ENCODE measurements at places on chromosomes 7 and 10.
A peak's percentile ranks its signal among the peaks of the same experiment; 100 is the strongest.

DNA sequence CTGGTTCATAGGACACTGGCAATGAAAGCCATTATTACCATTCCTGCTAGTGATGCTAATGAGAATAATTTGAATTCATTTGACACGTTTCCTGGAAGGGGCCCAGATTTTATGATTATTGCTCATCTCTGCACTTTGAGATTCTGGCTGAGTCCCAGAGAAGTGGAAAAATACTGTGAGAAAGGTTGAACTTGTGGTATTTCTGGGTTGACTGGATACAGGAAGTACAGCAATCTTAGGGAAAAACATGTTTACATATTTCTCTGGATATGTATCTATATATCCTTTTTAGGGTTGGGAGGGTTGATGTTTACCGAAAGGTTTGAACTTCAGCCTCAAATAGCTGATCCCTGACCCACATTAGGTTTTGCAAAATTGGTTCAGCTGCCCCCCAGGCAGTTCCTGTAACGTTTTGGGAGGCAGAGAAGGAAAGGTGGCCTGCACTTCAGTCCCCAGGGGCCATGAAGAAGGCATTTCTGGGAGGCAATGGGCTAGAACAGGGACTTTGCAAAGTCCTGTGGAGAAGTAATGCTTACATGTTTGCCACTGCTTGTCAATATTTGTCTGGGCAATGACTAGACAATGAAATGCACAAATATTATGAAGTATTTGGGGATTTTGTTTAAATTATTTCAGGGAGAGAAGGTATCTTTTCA is 253.7 kb upstream of the PITRM1 start:
- no peak for DNase-seq

DNA sequence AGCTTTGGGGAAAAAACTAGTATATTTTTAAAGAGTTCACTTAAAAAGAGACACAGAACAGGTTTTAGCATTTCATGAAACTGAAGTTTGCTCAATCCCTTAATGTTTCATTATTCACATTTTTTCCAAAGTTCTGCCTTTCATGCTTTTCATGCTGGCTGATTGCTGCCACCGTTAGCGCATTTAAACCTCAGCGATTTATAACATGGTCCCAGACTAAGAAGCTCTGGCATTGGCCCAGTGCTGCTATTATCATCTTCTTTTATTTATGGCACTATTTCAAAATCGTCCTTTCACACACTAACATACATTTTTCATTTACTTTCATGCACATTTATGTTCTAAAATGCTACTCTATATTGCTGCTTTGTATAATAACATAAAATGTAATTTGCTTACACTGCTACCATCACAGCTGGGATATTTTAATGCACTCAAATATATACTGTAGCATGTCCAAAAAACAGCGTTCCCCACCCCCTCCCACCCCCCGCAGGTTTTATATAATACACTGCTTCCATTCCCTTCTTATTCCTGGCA is 141.9 kb downstream of the MPP7 start:
- no peak for DNase-seq

DNA sequence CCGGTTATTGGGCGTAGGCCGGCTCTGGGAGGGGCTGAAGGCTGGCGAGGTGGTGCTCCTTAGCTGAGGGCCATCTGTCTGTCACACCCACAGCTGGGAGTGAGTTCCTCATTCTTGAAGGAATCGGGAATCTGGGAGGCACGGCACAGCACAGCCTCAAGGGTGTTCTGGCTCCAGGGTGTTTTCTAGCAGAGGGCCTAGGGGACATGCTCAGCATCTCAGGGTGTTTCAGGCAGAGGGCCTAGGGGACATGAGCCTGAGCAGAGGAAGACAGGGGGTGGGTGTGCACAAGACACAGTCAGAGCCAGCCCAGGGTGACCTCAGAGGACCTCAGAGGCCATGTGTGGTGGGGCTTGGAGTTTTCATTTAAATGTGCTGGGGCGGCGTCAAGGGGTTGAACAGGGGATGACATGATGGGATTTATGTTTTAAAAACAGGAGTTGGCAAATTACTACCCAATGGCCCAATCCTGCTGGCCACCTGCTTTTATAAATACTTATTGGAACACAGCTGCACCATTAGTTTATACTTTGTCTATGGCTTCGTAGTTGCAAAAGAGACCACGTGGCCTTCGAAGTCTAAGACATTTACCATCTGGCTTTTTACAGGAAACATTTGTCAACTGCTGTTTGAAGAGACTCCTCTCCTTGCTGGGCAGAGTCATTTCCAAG is 121.6 kb downstream of the PRKAG2 start:
- no peak for DNase-seq

GRCh38 chr10:30529373-30529998 is 95.5 kb downstream of the MAP3K8 start:
- DNase-seq, result peak; percentile 59

GRCh38 chr7:130875901-130876300 is 141.9 kb upstream of the KLF14 start:
- no peak for DNase-seq

DNA sequence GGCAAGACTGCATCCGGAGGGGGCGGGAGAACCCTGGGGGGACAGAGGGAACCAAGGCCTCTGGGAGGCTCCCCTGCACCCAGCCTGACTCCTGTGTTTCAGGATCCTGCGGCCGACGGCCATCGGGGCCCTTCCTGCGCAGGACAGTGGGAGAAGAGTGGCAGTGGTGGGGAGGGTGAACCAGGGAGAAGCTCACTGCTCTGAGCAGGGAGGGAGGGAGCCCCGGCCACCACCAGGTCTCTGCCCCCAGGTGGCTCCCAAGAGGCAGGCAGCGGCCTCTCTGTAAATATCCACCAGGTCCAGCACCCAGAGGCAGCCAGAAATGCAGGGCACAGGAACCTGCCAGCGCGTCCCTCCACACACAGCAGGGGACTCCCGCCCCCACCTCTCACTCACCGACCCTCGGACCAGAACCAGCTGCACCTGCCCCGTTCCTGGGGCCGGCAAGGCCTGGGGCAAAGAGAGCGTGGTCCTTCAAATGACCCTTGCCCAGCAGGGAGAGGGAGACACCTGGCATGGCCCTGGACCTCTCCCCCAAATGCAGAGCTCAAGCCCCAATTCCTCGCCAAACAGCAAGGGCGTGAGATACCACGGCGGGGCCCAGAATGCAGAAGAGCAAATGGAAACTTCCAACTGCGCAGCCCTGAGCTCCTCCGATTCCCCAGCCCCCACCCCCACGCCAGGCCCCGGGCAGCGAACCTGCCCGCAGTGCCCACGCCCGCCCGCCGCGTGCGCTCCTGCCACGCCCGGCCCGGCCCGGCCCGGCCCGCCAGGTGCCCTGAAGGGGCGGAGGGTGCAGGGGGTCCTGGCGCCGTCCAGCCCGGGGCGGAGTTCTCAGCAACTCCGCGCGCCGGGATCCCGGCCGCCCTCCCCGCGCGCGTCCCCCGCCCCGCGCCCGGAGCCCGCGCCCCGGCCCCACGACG is 805 bp downstream of the RASGEF1A start:
- DNase-seq, result peak; percentile 53

- no peak for DNase-seq
Observed at GRCh38 chr10:26835025-26835424, 25.7 kb downstream of the ABI1 start.

DNA sequence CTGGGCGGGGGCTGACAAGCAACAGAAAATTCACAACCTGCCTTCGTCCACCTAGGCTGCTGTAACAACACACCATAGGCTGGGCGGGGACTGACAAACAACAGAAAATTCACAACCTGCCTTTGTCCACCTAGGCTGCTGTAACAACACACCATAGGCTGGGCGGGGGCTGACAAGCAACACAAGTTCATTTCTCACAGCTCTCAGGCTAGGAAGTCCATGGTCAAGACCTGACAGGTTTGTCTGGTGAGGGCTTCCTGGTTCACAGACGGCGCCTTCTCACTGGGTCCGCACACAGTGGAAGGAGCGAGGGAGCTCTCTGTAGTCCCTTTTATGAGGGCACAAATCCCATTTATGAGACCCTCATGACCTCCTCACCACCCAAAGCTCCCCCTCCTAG is 52.2 kb downstream of the DIP2C start:
- DNase-seq, result no peak

- no peak for DNase-seq
Observed at GRCh38 chr7:6691103-6691502, 15.6 kb downstream of the ZNF12 start.

GRCh38 chr10:24723386-24723787 is 300 bp downstream of the ARHGAP21 start:
- no peak for DNase-seq

DNA sequence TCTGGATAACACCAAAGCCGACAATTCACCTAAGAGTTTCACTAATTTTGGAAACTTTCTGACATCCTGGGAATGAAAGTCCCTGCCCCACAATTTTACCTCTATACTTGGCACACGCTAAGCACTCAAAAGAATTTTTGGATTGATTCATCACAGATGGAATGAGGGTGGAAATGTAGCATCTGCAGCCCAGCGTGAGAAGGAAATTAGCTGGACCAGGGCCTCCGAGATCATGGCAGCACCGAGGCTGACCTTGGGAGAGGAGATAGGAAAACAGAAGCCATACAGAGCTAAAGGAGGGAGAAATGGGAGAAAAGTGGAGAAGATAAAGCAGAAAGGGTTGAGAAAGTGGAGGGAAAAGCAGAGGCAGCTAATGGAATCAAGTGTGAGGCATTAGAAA is 606.6 kb upstream of the DPP6 start:
- no peak for DNase-seq

DNA sequence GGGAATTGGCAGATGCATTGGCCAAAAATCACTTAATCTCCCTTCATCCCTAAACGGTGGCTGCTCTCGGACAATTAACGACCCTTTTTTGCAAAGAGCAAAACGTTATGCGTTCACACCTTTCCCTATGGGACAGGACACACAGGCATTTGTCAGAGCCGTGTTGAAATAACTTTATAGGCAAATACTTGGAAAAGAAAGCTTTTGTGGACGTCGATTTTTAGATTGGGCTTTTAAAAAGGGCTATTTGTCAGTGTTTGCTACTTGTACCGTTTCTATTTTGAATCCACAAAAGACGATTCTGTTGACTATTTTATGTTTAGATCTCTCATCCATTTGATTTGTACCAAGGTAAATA is 245.6 kb downstream of the SLC25A13 start:
- DNase-seq, result no peak

- DNase-seq, result no peak
Observed at GRCh38 chr7:19215412-19215811, 70.2 kb upstream of the FERD3L start.

- no peak for DNase-seq
Observed at GRCh38 chr10:91924212-91925021, 847 bp downstream of the BTAF1 start.

- DNase-seq, result no peak
Observed at GRCh38 chr10:20118119-20118518, 301.9 kb downstream of the PLXDC2 start.

- no peak for DNase-seq
Observed at GRCh38 chr7:38291650-38292049, 18.2 kb upstream of the TARP start.

DNA sequence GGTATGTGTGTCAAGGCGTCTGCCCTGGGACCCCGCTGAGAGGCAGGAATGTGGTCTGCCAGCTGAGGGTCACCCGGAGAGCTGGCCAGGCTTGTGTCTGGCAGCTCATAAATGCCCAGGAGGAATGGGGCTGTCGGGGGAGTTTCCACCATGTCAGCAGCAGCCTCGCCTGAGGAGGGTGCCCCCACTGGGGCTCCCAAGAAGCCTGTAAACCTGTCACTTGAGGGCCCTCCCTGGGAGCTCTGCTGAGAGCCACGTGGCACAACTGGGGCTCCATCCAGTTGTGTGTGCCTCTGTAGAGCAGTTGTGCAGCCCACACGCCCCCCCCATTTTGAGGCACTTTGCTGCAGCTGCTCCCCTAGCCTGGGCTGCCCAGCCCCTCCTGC is 70.6 kb downstream of the NEURL1 start:
- no peak for DNase-seq

DNA sequence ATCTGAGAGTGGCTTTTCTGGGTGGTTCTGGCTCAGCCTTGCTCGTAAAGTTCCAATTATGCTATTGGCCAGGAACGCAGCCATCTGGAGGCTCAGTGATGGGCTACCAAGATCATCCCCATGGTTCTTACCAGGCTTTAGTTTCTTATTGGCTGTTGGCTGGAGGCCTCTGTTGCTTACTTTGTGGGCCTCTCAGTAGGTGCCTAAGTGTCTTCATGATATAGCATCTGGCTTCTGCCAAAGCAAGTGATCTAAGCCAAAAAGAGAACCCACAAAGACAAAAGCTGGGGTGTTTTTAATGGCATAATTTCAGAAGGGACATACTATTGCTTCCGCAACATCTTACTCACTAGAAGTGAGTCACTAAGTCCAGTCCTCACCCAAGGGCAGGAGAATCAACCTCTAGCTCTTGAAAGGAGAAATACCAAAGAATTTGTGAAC is 132.0 kb upstream of the MDFIC start:
- no peak for DNase-seq

DNA sequence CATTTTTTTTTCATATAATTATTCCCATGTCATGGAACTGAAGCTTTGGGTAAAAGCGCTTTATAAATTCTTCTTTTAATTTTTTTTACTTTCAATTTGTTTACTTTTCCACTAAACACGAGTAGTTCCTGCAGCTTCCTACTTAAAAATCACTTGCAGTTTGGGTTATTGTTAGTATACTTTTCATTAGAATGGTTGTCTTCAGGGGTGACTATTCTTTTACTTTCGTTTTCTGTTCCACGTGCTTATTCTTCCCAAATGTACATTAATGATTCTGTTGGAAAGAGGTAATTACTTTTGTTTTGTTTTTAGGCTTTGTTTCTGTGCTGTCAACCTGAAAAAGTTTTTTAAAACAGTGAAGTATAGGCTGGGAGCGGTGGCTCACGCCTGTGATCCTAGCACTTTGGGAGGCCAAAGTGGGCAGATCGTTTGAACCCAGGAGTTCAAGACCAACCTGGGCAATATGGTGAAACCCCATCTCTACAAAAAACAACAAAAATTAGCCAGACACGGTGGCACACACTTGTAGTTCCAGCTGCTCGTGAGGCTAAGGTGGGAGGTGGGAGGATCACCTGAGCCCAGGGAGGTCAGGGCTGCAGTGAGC is 5.2 kb upstream of the CFAP69 start:
- DNase-seq, result no peak

DNA sequence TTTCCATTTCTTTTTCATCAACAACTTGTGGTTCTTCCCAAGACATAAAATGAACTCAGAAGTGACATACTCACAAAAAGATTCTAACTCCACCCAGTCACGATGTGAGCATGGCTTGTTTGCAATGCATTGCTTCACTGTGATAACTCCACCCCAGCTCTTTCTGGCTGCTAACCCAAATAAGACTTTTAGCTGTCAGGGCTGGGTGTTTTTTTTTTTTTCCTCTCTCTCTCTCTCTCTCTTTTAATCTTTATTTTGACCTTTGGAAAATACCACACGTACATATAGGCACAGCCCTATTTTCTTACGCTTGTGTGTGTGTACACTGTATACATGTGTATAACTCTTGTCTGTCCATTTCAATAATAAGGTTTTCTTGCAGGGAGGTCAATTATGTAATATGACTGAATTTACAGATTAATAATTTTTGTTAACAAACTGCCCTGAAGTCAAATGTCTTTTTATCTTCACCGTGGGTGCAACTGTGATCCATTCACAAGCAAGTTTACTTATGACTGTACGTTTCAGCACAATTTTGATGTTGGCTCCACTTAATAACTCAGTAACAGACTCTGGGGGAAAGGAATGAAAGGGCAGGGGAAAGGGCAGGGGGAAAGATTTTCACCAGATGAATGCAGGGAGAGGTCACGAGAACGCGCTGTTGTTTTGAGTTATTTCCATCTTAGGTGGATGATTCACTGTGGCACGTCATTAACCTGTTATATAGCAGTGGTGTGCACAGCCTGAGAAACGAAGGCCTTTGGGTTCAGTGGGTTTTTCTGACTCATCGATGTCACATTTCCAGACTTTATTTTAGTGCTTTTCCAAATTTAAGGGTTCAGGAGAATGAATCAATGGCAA is 49.1 kb downstream of the APBB1IP start:
- no peak for DNase-seq

GRCh38 chr10:32141018-32141807 is 85.0 kb upstream of the KIF5B start:
- no peak for DNase-seq
